NCI-H2107 (cell line): ENCODE measurements at places on chromosomes 4 and X.

DNA sequence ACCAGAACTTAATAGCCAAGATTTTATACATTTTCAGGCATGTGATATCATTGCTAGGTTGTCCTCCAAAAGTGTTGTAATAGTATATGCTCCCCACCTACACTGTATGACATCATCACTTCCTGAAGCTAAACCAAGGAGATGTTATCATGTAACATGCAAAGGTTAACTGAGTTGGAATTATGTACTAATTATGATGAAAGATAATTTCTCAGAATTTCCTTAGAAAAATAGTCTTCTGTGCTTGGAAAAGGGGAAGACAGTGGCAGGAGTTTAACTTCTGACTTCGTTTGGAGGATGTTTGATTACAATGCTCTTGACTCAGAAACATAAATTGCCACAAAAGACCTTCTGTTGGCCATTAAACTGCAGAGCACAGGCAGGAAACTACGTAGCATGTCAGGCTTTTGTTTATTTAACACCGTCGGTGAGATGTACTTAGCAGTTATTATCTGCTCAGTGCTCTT is 83.6 kb upstream of the GUCY1A1 start:
- DNase-seq, result no peak

GRCh38 chr4:131367441-131367840 is 1781.7 kb upstream of the PCDH10 start:
- DNase-seq, result no peak

DNA sequence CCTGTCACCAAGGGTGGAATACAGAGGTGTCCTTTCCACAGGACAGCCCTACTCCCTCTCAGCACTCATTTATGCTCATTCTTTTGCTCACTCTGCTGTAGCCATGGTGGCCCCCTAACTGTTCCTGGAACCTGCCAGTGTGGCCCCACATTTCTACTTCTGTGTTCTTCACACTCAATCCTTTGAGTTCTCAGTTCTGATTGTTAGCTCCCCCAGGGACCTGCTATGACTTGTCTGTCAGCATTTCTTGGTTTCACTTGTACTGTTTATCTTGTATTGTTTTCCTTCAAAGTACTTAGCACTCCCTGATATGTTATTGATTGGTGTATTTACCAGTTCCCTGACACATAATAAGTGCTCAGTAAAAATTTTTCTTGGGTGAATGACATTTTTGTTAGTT is 14.9 kb downstream of the VBP1 start:
- DNase-seq, result no peak

- DNase-seq, result no peak
Measured at GRCh38 chr4:100166297-100167039, 23.8 kb downstream of the DDIT4L start.

- DNase-seq, result peak; percentile 48
Measured at GRCh38 chr4:41257257-41257901, 651 bp downstream of the UCHL1 start.
